Pons (tissue), 1 donor: ENCODE measurements at places on chromosomes 12 and 14.

GRCh38 chr12:95014554-95014953 lies 11.1 kb upstream of the NDUFA12 start:
- DNase-seq = no peak

GRCh38 chr12:112418608-112419296 lies at the start of gene PTPN11:
TSS of gene PTPN11 (plus strand) at chr12:112418947. CDS start at chr12:112419112, 165 bp downstream.
- peak; percentile 63 for DNase-seq

- DNase-seq = no peak
Observed at GRCh38 chr14:50225974-50226297, 5.4 kb downstream of the SOS2 start.

DNA sequence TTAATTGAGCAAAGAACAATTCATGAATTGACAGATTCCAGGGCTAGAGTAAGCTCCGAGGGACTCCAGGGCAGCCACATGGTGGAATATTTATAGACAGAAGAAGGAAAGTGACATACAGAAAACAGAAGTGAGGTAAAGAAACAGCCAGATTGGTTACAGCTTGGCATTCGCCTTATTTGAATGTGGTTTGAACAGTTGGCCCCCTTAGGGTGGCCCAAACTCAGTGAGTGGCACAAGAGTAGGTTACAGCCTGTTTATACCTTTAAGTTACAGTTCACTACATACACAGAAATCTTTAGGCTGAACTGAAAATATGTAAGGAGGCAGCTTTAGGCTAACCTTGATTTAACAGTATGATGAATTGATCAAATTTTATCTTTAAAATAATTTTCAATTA lies 174.5 kb upstream of the CNOT2 start:
- peak; percentile 13 for DNase-seq

- no peak for DNase-seq
Observed at GRCh38 chr14:104794099-104794498, 1.4 kb downstream of the AKT1 start.

- DNase-seq = no peak
Observed at GRCh38 chr14:103382376-103382775, 2.8 kb upstream of the MARK3 start.

DNA sequence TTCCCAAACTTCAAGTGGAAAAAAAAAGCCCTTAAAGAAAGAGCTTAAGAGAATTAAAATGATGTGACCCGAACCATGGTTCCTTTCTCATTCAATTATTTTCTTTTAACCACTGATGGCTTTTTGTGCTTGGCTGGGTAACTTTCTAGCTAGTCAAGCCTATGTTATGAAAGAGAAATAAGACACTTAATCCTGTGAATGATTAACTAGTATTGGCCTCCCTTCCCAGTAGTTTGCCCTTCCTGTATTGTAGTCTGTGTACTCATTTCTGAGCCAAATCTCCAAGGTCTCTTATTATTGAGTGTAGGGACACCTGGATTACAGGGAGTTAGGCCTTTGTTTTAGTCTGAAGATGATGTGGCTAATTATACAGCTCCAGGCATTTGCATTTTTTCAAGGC lies 353.0 kb downstream of the RAD51B start:
- no peak for DNase-seq

DNA sequence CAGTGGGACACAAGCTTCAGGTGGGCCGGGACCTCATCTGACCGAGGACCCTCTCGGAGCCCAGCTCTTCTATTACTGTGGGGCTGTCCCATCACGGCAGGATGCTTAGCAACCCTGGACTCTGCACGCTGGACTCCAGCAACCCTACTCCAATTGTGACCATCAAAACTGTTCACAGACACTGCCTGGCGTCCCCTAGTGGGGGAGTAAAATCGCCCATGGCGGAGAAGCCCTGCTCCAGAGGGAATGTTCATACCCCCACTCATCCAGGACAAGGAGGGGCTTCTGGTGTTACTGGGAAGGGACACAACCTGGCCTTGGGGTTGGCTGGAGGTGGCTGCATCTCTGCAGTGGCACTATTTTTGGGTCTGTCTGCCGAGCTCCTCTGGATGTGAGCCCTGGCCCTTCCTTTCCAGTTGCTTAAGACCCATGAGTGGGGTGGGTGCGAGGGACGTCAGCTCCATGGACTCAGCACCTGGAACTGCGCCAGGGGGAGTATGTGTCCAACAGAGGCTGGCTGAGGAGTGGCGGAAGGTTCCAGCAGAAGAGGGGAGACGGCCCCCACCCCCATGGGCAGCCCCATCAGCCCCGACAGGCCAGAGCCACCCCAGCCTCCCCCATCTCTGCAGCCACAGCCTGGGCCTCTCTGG lies 103.8 kb downstream of the RFLNA start:
- DNase-seq = no peak

DNA sequence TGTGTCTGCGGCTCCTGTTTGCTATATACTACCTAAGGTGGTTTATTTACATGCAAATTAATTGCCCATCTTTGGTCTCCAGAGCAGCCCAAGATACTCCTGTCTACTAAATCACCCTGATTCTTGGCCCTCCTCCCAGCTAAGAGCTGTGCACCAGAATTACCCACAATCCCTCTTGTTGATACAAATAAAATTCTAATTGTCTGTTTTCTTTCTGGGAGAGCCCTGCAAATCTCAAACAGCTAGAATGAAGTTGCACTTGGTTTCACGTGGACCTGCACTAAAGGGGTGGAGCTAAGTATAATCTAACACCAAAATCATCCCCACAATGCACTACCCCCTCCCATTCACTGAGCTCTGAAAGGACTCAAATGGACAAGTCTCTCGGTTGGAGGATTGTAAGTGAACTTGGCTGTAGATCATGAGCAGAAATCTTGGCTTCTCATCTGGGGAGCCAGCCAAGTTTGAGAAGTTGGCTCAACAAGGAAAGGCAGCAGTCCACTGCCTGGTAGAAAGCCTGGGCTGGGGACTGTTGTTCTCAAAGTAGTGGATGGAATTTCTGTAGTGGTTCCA lies 6.6 kb downstream of the MAX start:
- DNase-seq = peak; percentile 87

- DNase-seq = no peak
Observed at GRCh38 chr12:11724888-11725311, 75.4 kb downstream of the ETV6 start.

DNA sequence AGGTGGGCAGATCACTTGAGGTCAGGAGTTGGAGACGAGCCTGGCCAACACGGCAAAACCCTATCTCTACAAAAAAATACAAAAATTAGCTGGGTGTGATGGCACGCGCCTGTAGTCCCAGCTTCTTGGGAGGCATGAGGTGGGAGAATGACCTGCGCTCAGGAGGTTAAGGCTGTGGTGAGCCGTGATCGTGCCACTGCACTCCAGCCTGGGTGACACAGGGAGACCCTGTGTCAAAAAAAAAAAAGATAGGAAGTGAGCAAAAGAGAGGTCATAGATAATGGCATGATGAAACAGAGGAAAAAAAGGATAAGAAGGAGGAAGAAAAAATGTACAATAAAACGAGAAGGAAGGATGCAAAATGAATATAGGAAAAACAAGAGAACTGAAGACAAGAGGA lies 159.5 kb downstream of the ETV6 start:
- DNase-seq = no peak

DNA sequence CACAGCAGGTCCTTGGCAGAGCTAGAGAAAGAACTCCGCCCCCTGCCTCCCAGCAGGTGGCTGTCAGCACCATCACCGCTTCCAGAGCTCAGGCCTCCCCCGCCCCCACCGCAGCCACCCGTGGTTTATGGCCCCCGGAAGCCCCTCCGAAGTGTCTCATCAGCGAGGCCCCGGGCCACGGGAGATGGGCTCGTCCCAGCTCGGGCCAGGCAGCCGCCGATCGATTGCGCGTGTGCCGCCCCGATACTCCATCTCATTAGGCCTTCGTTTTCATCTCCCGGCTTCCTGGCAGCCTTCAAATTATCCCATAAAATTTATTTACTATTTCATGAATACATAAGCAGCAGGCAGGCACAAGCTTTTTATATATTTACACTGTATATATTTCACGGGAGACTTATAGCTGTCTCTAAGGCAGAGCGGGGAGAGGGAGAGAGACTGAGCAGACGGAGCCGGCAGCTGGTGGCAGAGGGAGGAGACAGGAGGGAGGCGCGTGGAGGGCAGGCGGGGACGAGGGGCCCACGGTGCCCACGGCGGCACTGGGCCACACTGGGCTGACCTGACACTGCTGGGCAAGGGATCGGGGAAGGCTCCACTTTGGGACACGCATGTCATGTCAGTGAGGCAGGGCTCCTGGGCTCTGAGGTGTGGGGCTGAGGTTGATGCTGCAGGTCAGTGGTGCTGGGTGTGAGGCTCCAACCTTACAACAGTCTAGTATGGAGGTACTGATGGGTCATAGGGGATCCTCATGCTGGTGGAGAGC lies 241.2 kb downstream of the RBM19 start:
- DNase-seq = no peak

DNA sequence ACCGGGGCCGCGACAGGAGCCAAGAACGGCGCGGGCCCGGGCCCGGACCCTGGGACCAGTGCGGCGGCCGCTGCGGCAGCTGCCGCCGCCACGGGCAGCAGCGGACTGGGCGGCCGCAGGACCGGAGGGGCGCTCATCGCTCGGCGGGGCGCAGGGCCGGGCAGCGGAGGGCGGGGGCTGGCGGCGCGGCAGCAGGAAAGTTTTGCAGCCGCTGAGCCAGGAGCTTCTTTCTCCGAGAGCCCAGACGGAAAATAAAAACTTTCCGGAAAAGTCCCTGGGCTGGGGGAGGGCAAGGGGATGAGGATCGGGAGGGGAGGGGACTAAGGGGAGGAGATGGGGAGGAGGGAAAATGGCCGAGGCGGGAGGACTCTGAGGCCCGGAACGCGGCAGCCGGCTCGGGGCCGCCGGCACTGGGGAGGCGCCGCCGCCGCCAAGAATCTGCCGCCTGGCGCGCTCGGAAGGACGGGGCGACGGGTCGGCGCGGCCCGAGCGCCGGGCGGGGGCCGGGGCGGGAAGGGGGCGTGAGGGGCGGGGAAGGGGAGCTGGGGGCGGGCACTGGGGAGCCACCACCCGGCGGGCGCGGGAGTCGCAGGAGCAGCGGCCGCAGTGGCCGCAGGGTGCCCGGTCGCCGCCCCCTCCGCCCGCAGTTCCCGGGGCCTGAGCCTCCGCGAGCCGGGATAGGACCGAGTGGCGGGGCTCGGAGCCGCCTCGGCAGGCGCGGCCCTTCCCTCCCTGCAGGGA lies at the start of gene PRKD1:
TSS of gene PRKD1 (minus strand) at position 472 of the 741 bp plus-strand sequence.
- DNase-seq = peak; percentile 53

GRCh38 chr14:105864651-105865265 lies 338.4 kb downstream of the TMEM121 start:
- DNase-seq = no peak

DNA sequence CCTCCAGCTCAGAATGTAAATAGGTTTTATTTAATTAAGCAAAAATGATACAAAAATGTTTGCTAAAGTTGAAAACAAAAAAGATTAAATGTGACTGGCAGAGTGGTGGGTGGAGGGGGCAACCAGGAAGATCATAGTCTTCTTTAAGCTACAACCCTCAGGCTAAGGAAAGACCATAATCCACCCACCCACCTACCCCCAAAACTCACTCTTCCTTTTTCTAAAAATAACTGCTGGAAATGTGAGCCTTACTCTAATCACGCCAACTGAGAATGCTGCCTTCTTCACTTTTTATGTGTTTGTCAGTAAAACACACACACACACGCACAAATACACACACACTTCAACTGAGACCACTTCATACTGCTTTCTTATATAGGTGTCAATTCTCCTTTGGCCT lies 230.0 kb upstream of the EGLN3 start:
- DNase-seq = peak; percentile 29

DNA sequence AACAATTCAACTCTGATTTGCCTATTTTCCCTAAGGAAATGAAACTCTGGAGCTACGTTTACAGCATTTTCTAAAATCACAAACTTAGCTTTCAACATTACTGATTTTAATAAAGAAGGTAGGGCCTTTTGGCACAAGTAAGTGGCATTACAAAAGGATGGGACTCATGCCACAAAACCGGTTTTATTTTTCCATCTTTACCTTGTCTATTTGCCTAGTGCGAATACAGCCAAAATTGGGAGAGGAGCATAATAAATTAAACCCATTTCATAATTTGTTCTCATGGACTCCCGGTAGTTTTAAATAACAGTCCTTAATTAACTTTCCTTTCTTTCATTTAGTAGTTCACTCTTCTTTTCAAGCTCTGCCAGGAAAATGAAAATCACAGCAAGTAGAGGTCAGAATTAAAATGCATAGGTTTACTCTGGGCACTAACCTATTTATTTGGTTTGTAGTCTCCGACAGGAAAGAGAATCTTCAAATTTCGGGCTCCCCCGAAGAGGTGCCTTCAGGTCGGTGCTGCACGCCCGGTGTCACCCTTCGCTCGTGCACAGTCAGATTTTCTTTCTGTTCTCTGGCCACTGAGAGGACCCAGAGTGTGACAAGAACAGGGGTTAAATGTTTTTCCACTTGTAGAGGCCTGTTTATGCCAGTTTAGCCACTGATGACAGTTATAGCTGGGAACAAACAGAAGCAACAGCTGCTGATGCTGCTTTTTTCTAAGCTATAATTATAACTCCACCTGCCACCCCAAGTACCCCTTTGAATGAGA lies at the start of gene BEST3:
TSS of gene BEST3 (minus strand) at position 535 of the 772 bp plus-strand sequence. CDS start 1,505 bp downstream, outside the sequence.
- DNase-seq = no peak

GRCh38 chr12:48542300-48542928 lies 17.0 kb downstream of the OR8S1 start:
- DNase-seq = peak; percentile 20

DNA sequence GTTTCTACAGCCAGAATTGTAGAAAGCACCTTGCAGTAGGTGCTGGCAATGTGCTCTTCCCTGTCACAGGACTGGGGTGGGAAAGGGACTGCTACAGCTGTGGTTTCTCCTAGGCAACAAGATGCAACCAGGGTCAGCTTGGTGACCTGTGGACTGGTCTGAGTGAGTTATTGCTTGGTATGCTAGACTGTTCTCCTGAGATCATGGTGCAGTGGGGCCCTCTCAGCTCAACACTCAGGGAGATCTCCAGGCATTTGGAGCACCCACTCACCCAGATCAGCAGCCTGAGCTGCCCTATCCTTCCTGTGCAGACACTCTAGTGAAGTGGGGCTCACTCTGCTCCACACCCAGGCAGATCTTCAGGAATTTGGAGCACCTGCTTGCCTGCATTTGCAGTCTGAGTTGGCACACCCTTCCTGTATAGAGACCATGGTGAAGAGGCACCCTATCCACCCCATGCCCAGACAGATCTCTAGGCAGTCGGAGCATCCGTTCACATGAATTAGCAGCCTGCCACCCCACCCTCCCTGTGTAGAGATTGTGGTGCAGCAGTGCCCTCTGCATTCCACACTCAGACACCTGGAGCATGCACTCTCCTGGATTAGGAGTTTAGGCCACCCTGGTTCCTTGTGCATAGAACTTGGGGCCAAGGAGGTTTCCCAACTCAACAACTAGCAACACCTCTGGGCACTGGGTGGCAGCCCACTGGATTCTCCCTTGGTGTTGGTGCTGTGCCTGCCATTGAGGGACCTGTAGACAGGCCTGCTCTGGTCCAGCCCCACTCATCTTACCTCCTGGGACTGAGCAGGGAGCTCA lies 3.8 kb upstream of the FAM186B start:
- no peak for DNase-seq

GRCh38 chr12:68506619-68507018 lies 104.1 kb upstream of the RAP1B start:
- no peak for DNase-seq
